ENCODE measurements at places on chromosomes 11 and 22.

DNA sequence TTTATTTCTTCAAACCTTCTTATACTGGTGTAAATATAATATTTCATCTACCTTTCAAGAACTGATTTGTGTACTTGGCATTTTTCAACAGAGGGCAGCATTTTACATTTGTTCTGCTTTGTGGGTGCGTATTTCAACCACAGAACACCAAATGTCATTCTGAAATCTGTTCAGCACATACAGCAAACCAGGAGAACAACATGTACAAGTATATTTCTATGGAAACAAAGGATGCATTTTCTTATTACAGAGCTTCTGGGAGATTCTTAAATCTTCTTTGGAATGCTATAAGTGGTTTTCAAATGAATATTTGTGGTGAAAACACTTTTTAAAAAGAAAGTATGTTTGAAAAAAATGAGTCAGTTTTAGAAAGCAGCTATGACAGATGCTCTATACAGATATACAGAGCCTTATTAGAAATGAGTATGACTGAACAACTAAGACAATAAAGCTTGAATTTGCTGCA, 946.0 kb downstream of the FAM181B start:
- DNase-seq, result peak; percentile 24

- DNase-seq, result no peak
Observed at GRCh38 chr22:50009765-50010675, 2.5 kb downstream of the IL17REL start.

- DNase-seq, result no peak
Observed at GRCh38 chr11:120336641-120337354, 585 bp downstream of the ARHGEF12 start.

DNA sequence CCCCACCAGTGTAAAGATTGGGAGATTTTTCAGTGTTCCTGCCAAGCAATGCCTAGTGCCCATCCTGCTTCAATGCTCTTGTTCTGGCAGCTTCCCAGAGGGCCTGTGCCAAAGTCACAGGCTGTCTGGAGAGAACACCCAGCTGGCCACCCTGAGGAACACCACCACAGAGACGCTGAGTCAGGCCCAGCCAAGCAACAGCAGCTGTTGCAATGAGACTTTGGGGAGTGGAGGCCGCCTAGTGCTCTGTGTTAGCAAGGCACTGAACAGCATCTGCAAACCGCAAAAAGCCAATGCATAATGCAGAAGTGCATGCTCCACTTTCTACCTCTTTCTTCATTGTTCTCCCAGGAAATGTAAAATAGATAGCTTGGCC, 168.1 kb downstream of the NXPE2 start:
- DNase-seq, result no peak

- no peak for DNase-seq
Observed at GRCh38 chr22:49629586-49630447, 197.9 kb downstream of the BRD1 start.

DNA sequence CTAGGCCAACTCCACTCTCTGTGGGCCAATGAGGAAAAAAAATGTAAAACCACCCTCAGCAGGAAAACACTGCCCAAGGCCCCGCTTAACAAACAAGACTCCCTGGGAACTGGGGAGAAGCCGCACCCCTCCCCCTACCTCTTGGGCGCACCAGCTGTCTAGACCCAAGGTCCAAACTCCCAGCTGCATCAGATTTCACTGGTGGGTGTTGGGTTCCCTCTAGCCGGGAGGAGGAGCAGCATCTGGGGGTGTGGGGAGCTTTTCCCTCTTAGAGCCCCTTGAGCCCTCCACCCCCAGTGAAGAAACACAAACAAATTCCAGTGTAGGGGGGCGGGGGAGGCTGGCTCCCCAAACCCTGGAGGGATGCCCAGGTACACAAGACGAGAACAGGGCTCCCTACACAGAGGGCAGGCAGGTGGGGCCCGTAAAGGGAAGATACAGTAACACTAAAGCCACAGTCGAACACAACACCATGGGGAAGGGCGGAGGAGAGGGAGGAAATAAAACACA, 64.9 kb downstream of the NECTIN1 start:
- no peak for DNase-seq

DNA sequence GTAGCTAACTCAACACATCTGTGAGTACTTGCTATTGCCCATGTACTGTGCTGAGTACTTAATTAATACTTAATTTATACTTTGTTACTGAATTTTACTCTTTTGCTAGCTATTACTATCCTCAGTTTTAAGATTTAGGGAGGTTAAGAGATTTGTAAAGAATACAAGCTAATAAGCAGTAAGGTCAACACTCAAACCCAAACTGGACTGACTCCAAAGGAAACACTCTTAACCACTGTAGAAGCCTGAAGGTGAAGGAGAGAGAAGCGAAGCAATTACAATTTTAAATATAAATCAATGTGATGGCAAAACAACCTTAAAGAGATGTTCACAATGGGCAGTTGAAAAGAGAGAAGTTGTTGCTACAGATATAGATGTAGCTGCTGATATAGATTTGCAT, 204.5 kb downstream of the GUCY1A2 start:
- no peak for DNase-seq

DNA sequence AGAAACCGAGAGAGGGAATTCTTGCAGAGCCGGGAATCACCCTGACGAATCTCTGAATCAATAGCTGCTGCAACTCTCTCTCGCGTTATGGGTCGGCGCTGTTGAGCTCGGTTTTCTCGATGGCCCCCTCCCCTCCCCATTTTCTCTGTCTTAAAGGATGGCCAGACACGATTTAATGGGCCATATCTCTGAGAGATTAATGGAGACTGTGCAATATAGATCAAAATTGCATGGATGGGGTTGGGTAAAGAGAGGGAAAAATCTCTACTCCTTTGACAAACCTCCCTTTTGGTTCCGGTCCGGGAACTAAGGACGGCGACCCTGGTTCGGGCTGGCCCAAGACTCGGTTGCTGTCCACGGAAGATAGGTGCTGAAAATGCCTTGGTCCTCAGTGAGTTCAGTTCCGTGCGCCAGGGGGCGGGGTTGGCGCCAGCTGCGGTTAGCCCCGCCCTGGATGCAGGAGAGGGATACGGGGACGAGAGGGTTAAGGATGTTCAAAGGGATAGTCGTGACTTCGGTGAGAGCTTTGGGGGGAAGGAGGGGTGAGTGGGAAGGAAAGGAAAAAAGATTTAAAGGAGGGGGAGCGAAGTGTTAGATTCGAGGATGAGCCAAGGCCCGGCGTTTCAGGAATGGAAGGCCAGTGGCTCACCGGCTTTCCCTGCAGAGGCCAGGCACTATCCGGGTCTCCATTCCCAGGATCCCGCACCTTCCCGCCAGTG, 103.6 kb upstream of the HSD17B12 start:
- DNase-seq, result peak; percentile 45

GRCh38 chr11:575313-575995, 816 bp upstream of the PHRF1 start:
- DNase-seq, result no peak

DNA sequence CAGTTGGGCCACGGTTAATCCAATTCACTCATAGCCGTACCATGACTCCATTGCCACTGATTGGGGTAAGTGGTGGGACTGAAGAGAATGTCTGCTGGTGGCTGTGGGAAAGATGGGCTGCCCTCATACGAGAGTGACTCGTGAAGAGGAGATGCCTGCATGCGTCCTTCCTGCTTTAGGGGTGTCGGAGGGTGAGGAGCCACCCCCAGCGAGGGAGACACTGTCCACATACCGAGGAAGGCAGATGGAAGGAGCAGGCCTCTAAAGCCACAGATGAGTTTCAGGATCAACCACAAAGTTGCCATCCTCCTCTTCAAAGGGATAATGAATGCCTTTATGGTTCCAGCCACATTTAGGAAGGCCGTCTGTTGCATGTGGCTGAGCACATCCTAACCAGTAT, 83.2 kb downstream of the GRIK4 start:
- DNase-seq, result no peak

GRCh38 chr11:41895081-41895480, 435.6 kb upstream of the LRRC4C start:
- DNase-seq, result no peak

DNA sequence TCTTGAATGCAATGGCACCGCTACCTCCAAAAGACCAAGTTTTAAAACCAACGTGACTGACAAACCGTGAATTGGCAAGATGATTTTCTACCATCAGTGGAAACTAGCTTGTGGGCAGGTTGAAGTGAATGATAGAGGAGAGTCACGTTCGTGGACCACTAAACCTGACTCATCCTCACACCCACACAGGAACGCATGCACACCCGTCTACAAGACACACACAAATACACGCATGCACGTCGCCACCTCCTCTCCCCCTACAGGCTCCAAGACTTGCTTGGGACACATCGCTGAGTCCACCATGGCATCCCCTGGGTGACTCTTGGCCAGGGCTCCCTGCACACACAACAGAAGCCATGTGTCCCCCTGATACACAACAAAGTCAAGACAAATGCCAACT, 14.4 kb downstream of the TMPRSS6 start:
- no peak for DNase-seq

DNA sequence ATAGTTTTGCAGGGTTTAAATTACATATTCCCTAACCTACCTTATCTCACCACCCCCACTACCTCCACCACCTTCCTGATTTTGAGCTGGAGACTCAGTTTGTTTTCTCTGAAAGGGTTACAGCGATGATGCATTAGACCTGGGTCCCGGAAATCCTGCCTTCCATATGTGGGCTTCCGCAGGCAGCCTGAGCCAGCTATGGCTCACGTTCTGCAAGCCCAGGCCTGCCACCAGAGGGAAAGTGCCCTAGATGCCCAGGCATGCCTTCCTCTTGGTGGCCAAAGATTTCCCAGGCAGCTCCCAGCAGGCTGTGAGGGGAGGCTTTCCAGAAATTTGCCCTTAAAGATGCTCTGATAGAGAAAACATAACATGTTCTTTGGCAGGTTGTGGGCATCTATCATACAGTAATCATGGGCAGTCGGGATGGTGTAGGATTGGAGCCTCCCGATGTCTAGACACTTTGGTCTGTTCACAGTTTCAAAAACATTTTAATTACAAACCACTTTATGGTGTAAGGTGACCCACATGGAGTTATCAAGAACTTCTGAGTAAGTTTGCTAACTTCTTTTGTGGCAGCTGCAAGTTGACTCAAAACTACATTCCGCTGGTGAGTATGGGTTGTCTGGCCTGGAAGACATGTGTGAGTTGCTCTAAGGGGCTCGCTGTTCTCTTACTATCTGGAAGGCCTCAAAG, 79.3 kb downstream of the MICAL2 start:
- no peak for DNase-seq

GRCh38 chr22:19058713-19059451, 63.3 kb downstream of the DGCR2 start:
- DNase-seq, result no peak

GRCh38 chr11:117678658-117679406, 118.2 kb downstream of the DSCAML1 start:
- DNase-seq, result no peak

DNA sequence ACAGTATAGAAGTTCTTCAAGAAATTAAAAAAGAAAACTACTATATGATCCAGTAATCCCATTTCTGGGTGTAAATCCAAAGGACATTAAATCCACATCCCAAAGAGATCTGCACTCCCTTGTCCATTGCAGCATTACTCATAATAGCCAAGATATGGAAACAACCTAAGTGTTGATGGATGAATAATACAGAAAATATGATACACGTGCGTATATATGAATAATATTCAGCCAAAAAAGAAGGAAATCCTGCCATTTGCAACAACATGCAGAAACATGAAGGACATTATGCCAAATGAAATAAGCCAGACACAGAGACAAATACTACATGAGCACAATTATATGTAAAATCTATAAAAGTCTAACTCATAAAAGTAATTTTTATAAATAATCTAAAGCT, 306.3 kb upstream of the ANO3 start:
- no peak for DNase-seq

DNA sequence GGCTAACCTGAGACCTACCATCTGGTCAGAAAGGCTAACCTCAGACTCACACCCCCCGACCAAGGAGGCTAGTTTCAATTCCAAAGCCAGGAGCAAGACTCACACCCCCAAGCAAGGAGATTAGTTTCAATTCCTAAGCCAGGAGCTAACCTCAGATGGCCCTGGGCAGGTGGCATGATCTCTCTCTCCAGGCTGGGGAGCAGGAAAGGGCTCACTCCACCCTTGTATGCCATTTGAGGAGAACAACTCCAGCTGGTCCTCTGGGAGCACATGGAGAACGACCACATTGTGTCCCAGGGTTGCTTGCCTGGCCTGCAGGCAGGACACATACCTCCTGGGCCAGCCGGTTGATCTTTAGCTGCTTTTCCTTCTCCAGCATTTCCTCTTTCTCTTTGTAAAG, 32.6 kb downstream of the USH1C start:
- DNase-seq, result no peak

DNA sequence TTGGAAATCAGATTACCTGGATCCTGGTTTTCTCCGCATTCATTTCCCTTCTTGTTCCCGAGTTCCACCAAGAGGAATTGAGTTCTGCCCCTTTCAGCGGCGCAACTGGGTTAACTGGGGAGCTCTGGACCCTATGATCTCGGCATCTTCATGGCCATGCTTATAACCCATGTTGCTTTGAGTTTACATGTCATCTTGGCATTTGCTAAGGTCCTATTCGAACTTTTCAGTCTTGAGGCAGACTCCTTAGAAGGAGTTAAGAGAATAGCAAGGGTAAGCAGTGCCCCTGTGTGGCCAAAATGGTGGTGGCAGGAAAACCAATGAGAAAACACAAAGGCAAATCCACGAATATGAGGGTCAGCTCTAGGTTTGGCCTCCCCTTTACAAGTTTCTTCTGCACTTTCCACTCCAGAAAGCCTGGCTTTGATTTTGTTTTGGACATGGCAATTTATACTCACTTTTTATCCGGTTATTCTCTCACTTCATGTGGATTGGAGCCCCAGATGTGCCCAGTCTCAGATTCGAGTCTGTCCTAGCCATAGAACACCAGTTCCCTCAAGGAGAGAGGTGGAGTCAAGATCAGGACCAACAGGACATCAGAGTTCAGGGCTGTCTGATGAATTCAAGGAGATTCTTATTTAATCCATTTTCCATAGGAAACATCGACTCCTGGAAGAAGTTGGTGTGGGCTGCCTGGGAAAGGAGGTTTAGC, 55.3 kb upstream of the FBXO3 start:
- DNase-seq, result peak; percentile 85

DNA sequence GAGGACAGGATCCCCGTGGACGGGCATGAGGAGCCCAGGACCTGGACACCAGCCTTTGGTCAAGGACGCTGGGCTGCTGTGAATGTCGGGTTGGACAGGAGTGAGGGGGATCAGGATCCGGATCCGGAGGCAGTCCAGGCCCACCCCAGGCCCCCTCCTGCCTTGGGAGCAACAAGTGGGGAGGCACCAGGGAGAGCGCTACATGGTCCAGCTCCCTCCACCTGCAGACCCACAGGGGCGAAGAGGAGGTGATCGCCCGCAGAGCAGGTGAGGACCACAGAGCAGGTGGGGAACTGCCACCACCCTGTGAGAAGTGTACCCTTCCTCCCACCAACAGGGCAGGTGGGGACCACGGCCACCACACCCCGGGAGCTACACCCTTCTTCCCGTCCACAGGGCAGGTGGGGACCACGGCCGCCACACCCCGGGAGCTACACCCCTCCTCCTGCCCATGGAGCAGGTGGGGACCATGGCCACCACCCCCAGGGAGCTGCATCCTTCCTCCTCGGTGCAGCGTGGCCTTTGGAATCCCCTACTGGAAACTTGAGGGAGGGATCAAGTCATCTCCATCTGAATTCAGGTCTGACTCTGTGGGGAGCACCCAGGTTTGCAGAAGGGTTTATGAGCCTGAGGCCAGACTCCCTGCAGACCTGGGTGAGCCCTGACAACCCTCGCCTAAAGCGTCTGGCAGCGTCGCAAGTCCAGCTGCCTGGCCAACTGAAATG, 141.0 kb downstream of the BRD1 start:
- no peak for DNase-seq

- no peak for DNase-seq
Observed at GRCh38 chr11:31060880-31061279, 308.7 kb downstream of the DCDC1 start.

GRCh38 chr22:44427611-44428470, 70.2 kb downstream of the RTL6 start:
- DNase-seq, result no peak

- no peak for DNase-seq
Observed at GRCh38 chr11:83764643-83765042, 478.5 kb upstream of the CCDC90B start.
